ENCODE measurements at places on chromosomes 3 and 15. TPM values are rescaled to one million over a fixed set of nuclear protein-coding genes. Genes with fewer than 3 reads are reported as not detected.

Gene SOX14
- total RNA-seq = not detected

Gene CCR5
- total RNA-seq = not detected

Gene BRPF1
- total RNA-seq = 19.4 TPM

Gene GOLGA6L4
- 0.76 TPM for total RNA-seq

Gene CDCP1
- 0.59 TPM for total RNA-seq

Gene ZNF80
- total RNA-seq = 0.67 TPM

Gene GAP43
- total RNA-seq = 0.17 TPM

Gene LDHAL6B
- not detected for total RNA-seq

Gene CD47
- total RNA-seq = 63.7 TPM

DNA sequence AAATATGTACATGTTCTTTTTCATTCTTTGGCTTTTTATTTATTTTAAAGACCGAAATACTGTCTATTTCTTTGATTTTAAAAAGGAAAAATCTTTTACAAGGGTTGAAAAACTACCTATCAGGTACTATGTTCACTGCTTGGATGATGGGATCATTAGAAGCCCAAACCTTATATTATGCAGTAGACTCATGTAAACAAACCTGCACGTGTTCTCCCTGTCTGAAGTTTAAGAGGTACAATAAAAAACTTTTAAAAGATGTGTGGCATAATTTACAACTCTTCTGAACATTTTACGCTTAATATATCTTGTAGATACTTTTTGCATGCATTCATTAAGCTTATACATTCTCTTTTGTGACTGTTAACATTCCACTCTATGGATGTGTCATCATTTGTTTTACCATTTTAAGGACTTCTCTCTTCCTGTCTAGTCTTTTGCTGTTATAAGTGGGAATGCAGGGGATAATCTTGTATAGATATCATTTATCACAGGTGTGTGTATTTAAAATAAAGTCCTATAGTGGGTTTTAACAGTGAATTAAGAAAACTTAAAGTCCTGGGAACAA is 6.2 kb downstream of the MGA start:
- no peak for DNase-seq

- DNase-seq = no peak
These were observed 472.0 kb downstream of the ZPLD1 start for GRCh38 chr3:102906818-102907217.

- DNase-seq = no peak
These were observed 233.6 kb upstream of the LYSMD4 start for GRCh38 chr15:99966815-99967214.

DNA sequence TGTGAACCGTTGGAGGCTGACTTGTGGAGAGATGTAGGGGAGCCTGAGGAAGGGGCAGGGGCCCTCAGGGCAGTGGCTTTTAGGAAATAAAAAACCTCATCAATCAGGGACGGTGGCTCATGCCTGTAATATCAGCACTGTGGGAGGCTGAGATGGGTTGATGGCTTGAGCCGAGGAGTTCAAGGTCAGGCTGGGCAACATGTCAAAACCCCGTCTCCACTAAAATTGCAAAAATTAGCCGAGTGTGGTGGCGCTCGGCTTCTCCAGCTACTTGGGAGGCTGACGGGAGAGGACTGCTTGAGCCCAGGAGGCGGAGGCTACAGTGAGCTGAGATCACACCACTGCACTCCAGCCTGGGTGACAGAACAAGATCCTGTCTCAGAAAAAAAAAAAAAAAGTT is 7.6 kb downstream of the TTC23 start:
- DNase-seq = no peak

DNA sequence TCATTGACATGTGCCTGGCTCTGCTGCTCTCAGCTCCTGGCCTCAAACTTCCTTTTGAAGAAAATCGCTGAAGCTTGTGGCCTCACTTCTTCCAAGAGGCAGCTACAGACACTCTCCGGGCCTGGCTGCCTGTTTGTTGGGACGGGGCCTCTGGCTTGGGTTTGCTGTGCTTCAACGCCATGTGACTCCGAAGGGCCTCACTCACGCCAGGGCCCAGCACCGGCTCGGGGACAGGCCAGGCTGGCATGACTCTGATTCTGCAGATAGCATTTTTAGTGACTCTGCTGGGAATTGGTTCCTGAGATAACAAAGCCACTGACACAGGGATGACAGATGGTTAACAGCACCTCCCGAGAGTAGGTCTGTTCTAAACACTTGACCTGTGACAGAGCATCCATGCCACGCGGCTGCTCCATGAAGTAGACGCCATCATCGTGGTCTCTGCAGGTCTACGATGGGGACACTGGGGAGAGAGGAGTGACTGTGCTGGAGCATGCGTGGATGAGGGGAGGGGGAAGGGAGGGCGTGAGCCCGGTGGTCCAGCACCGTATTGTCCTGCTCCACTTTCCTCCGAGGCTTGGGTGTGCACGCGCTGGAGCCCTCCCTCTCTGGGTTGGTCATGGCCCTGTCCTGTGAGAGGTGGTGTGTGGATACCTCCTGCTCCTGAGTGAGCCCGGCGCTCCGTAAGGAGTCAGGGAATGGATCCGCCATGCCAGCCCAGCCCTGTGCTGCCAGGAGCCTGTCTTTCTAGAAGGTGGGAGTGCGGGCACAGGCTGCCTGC is 133.6 kb downstream of the TJP1 start:
- no peak for DNase-seq

GRCh38 chr3:184696697-184697096 is 15.2 kb downstream of the MAGEF1 start:
- DNase-seq = no peak

- no peak for DNase-seq
These were observed 32.6 kb upstream of the SENP5 start for GRCh38 chr3:196835086-196835485.

DNA sequence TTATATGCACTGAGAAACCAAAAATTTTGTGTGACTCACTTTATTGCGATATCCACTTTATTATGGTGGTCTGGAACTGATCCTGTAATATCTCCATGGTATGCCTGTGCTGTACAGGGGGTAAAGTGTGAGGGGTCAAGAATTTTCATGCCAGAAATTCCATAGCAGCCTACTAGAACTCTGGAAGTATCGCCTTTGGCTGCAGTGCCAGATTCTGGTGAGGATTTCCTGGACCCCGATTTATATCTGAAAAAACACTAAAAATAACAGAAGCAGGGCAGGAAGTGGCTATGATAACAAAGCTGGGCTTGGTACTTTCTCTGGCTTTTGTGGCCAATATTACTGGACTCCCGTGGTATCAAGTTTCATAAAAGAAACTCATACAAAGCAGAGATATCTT is 36.4 kb downstream of the CCDC80 start:
- no peak for DNase-seq

DNA sequence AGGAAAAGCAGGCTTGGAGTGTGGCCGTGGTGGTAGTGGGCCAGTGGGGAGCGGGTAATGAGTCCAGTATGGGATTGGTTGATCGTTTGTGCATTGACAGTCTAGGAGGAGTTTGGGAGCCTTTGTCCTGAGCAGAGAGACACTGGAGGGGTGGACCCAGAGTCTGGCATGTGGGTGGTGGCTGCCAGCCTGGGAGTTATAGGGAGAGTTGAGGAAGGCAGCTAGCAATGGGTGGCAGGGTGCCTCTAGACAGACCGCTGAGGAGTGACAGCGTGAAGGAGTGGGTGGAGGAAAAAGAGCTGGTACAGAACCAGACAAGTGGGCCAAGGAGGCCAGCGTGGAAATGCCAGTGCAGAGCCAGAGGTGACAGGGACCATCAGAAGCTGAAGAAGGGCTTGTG is 1.9 kb upstream of the CCK start:
- no peak for DNase-seq

- no peak for DNase-seq
These were observed 145.1 kb downstream of the LSAMP start for GRCh38 chr3:116300226-116300625.

DNA sequence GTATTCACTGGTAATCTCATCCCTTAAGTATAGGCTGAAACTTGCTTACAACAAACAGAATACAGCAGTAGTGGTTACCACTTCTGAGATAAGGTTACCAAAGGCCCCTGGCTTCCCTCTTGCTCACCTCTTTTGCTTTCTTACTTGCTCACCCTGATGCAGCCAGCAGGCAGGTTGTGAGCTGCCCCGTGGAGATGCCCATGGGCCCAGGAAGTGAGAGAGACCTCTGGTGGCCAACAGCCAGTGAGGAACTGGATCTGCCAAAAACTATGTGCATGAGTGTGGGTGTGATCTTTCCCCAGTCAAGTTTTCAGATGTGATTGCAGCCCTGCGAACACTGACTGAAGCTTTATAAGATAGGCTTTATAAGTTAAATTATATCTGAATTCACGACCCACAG is 48.7 kb downstream of the NMNAT3 start:
- peak; percentile 34 for DNase-seq

- no peak for DNase-seq
These were observed 128.4 kb downstream of the EEFSEC start for GRCh38 chr3:128281461-128282367.

DNA sequence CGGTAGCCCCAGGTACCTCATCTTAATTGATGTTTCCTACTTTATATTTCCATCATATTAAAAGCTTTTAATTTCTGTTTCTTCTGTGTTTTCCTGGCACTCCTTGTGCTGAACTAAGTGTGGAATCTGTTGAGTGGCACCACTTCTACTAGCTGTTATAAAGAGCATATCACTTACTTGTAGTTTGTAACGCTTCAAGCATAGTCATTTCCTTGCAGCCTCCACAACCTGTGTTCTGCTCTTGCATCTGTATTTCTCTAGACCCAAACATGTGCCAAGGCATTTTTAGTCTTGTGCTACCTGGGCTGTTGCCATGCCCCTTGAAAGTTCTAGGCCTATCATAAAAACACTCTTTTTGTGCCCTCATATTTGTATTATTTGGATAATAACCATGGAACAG is 16.0 kb downstream of the ZNF654 start:
- no peak for DNase-seq

DNA sequence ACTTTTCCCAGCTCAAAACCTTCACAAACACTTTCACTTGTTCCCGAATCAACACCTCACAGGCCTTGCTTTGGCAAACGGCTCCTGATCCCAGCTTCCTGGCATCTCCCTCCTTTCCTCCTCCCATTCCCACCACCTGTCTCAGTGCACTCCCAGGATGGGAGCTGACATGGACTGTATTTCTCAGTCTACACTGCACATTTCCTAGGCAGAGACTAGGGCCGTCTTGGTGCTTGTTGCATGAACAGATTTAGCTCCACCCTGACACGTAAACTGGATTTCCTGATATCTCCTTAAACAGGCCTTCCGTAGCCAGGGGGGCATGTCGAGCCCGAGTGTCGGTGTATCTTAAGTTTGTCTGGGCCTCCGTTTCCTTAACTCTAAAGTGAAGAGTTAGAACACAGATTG is 790 bp upstream of the WHAMM start:
- no peak for DNase-seq

- DNase-seq = peak; percentile 44
These were observed 69.7 kb downstream of the USF3 start for GRCh38 chr3:113626503-113627371.

GRCh38 chr3:40309925-40310695 is 603 bp downstream of the EIF1B start:
- peak; percentile 32 for DNase-seq

DNA sequence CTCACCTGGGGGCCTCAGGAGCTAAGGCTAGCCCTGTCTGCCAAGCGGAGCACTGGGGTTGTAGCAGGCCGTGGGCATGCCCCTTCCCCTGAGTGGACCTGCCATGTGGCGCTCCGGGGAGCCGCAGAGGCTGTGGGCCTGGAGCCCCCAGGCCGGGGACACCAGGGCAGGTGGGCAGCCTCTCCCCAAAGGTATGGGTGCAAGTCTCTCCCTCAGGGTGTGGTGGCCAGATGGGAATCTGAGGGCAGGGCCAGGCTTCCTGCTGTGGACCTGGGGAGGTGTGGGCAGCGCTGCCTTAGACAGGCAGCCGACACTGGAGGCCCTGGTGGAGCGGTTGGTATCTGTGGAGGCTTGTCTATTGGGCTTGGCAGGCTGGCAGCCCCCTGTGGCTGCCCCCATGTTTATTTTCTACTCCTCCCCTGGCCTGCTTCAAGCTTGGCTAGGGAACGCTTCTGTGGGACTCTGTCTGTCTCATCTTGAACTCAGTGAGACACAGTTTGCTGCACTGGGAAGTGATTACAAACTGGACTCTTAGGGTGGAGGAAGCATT is 5.9 kb downstream of the ACVR2B start:
- no peak for DNase-seq

DNA sequence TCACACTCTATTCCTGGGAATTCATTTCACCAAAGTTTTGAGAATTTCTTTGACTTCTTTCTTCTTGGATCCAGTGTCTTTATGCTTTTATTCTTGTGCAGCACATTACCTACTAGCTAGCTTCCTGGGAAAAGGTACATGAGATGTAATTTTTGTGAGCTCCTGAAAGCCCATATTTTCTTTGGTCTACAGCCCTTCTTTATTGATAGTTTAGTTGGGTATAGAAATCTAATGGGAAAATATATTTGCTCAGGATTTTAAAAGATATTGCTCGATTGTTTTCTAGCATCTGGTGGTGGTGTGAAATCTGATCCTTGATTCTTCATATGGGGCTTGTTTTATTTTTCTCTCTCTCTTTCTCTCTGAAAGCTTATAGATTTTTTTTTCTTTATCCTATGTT is 45.8 kb downstream of the FOXB1 start:
- no peak for DNase-seq

GRCh38 chr3:141203866-141204265 is 27.8 kb upstream of the PXYLP1 start:
- no peak for DNase-seq

DNA sequence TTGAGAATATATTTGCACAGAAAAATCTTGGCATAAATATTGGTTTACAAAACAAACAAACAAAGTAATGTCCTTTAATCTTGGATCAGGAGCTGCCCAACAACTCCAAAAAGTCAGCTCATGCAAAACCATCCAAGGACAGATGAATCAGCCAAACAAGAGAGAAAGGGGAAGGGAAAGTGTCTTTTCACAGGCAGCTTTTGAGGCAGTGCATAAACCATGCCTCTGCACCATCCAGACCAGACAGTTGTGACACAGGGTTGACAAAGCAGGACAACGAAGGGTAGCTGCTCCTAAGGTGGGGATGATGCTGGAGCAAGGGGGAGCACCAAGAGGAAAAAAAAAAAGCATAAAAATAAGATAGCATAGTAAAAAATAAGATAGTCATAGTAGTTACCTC is 8.7 kb downstream of the CD86 start:
- DNase-seq = no peak

GRCh38 chr15:29018120-29018805 is 132.5 kb downstream of the APBA2 start:
- DNase-seq = no peak

GRCh38 chr3:196995027-196995426 is 26.4 kb upstream of the PIGZ start:
- DNase-seq = no peak

DNA sequence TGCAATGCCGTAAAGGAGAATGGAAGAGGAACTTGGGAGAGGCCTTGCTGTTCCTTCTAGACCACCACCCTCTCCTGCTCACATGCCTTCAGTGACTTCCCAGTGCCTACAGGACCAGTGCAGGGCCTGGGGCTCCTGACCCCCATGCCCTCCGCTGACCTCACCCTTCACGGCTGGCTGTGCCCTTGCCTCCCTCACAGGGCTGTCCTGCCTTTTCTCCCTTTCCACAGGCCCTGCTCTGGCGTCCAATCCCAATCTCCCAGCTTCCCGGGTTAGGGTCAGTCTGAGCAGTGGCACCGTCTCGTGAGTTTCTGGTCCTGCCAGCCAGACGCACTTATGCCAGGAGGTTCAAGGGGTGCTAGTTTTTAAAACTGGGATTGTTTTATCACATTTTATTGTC is 110.4 kb downstream of the WNT7A start:
- no peak for DNase-seq

- peak; percentile 67 for DNase-seq
These were observed 27.9 kb downstream of the AKAP13 start for GRCh38 chr15:85408270-85408746.

Data from activated naive CD4-positive, alpha-beta T cell treated with anti-CD3 and anti-CD28 coated beads for 36 hours (primary cell).